ENCODE measurements at places on chromosomes 16 and 17.

DNA sequence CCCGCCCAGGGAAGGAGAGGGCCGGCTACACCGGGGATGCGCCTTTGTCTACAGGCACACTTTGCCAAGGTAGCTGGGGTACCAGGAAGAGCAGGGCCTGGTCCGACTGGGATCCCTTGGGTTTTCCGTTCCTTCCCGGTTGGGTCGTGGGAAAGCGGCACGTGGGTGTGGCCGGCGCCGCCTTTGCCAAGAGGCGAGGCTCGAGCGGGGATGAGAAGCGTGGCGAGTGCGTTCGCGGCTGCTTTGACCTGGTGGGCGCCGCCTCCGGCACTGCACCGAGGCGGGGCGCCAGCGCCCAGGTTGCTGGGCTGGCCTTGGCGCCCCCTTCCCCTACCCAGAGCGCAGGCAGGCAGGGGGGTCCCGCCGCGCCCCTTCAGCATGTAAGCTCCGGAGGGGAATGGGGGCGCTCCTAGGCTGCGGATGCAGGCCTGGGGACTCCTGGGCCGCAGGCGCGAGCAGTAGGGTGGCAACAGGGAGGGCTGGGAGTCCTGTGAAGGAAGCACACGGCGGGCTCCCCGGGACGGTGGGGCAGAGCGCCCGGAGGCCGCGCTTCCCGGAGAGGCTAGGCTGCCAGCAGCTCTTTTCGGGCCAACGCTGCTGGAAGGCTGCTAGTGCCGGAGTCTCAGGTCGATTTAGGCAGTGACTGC is 2.0 kb downstream of the HAS3 start:
- DNase-seq = peak; percentile 46

DNA sequence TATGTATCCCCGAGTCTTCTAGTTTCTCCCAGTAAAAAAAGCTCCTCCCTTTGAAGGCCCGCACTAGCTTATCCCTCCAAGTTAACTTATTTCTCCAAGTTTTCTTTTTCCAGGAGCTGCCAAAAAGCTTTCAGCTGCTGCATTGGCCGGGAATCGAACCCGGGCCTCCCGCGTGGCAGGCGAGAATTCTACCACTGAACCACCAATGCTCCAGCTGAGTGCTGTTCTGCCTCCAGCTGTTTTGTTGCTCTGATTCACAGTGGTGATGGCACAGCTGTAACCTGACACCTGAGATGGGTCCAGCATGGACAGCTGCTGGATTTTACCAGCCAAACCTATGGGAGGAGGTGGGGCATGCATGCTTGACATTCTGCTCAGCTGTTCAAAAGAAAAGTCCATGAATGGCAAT is 22.1 kb downstream of the VAC14 start:
- DNase-seq = peak; percentile 66

DNA sequence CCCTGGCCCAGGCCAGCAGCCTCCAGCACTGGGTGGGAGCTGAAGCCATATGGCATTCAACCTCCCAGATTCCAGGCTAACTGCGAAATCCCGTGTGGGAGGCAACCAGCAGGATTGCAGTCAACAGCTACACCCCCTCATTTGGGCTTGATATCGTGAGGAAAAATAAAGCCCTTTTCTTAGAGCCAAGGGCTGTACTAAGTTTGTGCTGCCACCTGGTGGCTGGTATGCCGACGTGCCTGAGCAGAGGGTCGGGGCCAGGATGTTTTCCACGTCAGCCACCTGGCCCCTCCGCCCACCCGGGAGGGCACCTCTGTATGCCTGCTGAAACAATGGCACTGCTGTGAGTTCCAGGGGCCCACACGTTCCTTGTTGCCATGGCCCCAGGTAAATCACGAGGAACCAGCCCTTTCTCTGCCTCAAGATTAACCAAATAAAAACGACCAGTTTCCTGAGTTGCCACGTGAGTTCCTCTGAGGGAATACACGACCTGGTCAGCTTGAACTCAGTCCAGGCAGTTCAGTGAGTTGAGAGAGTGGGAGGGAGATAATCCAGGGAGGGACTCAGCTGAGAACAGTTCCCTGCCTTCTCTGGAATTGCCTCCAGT is 9.0 kb downstream of the TMEM98 start:
- DNase-seq = peak; percentile 80

DNA sequence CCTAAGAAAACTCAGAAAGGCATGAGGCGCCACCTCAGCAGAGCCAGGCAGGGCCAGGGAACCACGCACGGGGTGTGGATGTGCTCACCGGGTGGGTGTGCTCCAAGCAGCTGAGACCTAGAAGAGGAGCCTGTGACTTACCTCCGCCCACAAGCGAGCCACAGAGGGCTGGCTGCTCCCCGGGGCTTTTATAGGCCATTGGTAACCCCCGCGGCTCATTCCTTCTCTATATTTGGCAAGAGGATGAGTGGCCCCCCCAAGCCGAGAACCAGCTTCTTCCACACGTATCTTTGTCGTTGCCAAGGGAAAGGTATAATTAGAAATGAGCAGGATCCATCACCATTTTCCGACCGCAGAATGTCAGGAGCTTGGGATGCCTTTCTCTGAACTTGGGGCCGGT is at the start of gene MYH3:
Gene MYH3, minus strand, starts transcription at position 162 of the 400 bp plus-strand sequence. CDS start 2,245 bp downstream, outside the sequence.
- no peak for DNase-seq

- DNase-seq = no peak
These were observed 250.1 kb upstream of the CDH5 start for GRCh38 chr16:66116163-66117002.

DNA sequence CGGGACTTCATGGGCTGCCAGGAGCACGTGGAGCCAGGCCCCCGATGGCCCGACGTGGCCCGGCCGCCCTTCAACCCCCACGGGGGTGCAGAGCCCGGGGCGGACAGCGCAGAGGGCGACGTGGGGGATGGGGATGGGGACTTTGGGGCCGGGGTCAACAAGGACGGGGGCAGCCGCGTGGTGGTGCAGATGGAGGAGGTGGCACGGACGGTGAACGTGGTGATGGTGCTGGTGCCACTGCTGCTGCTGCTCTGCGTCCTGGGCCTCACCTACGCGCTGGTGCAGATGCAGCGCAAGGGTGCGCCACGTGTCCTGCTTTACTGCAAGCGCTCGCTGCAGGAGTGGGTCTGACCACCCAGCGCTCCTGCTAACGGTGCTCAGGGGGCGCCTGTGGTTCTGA is 19.5 kb downstream of the MMP15 start:
- DNase-seq = no peak

DNA sequence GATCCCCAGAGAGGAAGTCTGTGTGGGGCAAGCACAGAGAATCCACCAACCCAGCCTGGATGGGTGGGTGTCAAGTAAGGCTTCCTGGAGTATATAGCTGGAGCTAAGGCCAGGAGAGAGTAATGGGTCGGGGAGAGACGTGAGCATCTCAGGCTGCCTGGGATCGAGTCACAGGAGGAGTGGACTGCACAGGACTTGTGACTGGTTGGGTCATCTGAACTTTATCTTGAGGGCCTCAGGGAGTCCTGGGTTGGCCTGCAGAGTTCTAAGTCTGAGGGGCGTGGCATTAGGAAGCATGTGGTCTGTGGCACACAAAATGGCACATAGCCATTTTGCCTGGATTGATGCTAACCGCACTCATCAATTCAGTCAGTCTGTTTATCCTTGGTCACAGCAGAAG is 1.5 kb downstream of the PLA2G15 start:
- no peak for DNase-seq

DNA sequence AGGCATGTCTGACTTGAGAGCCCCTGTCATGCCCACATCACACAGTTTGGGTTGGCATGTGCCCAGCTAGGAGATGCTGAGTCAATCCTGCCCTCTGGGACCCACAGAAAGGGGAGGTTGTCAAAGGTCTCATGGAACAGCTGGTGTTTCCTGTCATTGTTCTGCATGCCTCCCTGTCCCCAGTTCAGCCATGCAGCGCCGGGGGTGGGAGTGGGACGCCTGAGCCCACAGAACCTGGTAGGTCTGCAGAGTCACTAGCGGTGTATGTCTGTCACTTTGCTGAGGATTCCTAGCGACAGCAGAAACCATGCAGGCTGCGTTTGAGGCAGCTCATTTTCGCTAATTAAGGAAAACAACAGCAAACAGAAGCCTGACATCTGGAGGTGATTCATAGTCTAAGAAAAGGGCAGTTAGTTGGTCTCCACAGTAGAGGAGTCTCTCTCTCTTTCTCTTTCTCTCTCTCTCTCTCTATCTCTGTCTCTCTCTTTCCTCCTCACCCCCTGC is 19.6 kb upstream of the CCL1 start:
- peak; percentile 16 for DNase-seq

DNA sequence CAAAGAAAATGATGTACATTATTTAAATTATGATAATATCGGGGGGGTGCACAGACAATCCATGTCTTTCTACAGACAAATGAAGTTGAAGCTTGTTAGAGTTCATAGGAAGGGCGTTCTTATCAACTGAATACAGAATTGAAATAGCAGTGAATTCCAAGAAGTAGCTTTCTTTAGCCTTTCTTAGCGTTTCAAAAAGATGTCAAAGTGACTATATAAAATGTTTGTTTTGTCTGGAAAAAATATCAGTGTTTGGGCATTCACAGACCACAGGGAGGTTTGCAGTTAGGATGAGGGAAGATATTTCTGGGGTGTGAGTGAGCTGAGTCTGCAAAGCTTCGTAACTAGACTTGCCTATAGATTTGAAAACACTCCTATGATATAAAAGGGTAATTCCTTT is 55.0 kb downstream of the STX8 start:
- DNase-seq = no peak

GRCh38 chr17:10278218-10278617 is 79.8 kb upstream of the GAS7 start:
- DNase-seq = no peak

GRCh38 chr17:38338053-38338452 is 5.7 kb downstream of the GPR179 start:
- DNase-seq = no peak

Data from SK-N-SH (cell line).